RKO (cell line): ENCODE measurements at places on chromosomes 7 and 10.

GRCh38 chr10:116112232-116113231 is 160.5 kb downstream of the GFRA1 start:
- no peak for DNase-seq

DNA sequence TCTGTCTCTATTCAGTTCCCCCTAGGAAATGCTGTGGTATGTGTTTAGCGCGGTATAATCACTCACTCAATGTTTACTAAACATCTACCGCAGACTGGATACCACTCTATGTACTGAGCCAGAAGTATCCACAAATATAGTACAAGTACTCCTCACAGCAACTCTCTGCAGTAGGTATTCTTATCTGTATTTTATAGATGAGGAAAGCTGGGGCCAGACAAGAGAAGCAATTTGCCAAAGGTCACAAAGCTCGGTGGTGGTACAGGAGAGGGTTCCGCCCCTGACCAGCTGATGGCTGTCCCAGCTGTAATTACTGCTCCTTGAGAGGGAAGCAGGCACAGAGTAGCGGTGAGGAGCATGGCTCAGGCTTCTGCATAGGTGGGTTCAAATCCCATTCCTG is 184.1 kb downstream of the DOCK4 start:
- no peak for DNase-seq

GRCh38 chr10:97506199-97506991 is 7.7 kb downstream of the UBTD1 start:
- DNase-seq: no peak

DNA sequence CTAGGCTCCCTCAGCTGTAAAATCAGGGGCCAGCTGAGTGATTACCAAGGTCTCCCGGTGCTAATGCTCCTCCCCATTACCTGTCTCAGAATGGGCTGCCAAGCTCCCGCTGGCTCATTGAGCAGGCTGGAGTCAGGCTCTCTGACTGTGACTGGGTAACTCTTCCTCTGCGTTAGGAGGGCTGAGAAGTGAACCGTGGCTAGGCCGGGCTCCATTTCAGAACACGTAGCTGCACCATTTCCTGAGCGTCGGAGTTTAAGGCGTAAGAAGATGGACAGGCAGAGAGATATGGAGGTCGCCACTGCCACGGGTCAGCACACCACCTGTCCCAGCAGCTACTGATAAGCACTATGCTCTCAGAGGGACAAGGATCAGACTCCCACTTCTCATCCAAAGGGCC is 250.3 kb downstream of the TCERG1L start:
- DNase-seq: no peak

- DNase-seq: no peak
Observed at GRCh38 chr10:93146336-93146735, 72.6 kb downstream of the CYP26A1 start.

- DNase-seq: no peak
Observed at GRCh38 chr7:29547421-29547820, 16.2 kb upstream of the PRR15 start.

DNA sequence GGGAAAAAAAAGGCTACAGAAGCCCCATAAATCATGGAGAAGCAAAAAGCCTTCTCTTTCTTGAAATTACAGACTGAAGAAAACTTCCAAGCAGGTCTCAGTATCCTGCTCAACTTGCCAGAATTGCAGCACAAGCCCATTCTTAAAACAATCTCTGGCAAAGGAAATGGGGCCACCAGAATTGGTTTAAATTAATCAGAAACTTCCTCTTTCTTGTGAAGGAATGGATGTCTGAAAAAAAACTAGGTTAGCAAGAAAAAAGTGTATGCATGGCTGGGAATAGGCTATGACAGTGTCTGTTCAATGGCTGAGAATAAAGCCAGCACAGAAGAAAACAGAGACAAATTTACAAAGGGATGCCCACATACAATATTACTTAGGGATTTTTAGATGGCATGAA is 59.1 kb downstream of the TFEC start:
- no peak for DNase-seq

DNA sequence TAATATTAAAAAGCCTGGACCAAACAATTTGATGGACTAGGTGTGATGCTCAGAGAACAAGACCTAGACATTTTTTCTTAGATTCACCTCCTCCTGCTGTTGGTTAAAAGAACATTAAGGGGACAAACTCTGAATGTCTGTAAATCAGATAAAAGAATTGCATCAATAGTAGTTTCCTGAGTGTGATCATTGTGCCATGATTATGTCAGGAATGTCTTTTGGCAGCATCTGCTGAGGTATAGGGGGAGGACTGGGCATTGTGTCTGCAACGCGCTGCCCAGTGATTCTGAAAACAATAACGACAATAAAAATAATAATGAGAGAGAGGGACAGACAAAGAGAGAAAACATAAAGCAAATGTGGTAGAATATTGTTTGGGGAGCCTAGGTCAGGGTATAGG is 6.9 kb downstream of the C7orf57 start:
- DNase-seq: no peak

DNA sequence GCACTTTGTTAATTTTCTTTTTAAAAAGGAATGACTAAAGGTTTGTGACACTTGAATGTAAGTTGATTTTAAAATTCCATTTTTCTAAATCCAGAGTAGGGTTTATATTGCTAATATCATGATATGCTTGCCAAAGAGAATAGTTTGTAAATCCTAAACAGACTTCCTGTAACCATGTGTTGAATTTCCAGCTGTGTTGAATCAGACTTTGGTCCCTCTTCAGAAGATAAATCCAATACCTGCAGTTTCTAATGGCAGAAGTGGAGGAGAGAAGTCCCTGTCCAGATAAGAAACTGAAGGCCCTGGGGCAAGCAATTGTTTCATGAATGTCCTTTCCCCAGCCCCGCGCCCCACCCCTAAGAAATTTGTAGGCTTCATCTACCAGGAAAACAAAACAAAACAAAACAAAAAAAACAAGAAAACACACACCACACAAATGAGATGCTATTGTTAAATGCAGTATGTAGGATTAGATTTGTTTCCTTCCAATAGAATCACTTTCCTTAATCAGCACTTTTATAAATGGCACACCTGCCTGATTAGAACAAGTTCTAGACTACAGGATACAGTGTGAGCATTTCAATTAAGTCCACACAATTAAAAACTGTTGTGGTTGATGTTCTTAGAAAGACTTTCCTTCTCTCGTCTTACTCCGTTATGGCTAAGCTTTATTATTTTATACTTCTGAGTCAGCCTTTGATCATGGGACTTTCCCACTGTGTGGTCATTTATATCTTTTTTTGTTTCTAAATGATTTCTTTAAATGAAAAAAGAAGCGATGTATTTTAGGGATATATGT is 122.8 kb downstream of the KAT6B start:
- no peak for DNase-seq

GRCh38 chr7:142168746-142169145 is 57.2 kb downstream of the MGAM2 start:
- DNase-seq: peak; percentile 50

DNA sequence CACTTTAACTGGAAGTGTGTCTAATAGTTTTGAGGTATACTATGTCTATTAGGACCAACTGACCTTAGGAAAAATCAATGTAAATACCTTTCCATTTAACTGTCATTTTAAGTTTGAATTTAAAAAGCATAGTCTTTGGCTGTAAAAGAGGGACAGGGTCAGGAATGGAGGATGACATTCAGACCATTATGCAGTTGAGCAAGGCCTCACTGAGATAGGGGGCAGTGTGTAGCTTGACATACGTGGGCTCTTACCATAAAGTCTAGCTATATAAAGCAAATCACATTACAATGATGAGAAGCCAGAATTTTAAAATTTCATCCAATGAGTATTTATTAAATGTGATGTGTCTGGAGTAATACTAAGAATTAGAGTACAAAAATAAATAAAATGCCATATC is 17.9 kb downstream of the PALS2 start:
- DNase-seq: no peak

DNA sequence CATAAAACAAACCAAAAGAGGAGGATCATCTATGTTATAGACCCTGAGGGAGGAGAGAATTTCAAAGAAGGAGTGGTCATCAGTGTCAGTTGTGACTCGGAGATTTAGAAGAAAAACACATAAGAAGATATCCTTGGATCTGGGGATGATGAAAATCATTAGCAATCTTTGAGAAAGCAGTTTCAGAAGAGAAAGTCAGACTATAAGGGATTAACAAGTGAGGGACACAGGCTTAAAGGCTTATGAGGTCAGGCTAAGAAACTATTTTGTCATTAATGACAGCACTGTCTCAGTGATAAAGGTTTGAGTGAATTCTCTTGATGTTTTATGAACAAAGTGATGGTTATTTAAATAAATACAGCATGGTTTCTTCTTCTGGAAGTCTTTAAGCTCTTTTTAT is 6.1 kb upstream of the GPR85 start:
- DNase-seq: no peak
